H54 (cell line): ENCODE measurements at places on chromosomes 6 and 20.

- no peak for DNase-seq
Observed at GRCh38 chr6:34984416-34984815, 95.4 kb downstream of the ANKS1A start.

- no peak for DNase-seq
Observed at GRCh38 chr6:150539111-150539510, 60.6 kb upstream of the PLEKHG1 start.

- DNase-seq = no peak
Observed at GRCh38 chr6:43913375-43914271, 143.6 kb downstream of the VEGFA start.

DNA sequence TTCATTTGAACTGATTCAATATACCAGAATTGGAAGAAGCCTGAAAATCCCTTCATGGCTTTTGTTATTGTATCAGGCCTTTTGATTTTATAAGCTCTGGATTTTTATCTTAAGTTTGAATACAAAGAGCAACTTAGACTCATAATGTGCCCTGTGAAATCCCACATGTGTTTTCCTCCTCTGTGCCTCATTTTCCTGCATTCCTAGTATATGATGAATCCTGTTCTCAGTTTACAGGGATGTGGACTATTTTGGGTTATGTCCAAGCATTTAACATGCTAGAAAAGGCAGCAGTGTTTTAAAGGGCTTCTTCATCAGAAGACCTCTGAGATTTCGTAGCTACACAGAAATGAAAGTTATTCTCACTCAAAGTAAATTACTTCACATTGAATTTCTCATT lies 455.0 kb downstream of the RFPL4B start:
- DNase-seq = no peak

DNA sequence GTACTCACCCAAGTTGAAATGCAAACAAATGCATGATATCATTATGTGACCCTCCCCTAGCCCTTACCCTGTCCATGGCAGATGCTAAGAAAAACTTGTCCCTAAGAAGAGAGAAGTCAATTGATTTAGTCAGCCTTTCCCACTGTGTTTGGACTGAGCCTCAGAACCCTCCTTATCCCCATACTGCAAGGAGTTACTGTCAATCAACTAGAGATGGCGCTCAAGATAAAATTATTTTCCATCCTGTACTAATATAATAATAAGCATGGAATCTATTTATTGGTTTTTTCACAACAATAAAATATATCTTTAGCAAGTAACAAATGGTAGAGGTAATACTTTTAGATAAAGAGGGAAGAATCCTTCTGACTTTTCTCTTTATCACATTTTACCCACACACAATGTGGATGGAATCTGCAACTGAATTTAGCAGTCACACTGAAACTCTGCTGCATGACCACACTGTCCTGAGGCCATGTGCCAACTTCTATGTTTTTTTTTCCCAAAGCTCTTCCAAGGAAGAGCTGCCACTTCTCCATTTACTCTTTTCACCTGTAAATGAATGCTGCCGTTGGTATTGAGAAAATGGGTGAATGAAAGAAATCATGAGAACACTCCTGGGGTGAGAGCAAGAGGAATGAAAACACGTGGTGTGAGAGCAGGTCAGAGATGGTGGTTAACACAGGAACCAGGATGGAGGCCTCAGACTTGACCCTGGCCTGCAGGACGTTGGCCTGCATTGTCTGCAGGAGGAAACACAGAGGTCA lies 10.5 kb downstream of the NT5E start:
- DNase-seq = no peak

DNA sequence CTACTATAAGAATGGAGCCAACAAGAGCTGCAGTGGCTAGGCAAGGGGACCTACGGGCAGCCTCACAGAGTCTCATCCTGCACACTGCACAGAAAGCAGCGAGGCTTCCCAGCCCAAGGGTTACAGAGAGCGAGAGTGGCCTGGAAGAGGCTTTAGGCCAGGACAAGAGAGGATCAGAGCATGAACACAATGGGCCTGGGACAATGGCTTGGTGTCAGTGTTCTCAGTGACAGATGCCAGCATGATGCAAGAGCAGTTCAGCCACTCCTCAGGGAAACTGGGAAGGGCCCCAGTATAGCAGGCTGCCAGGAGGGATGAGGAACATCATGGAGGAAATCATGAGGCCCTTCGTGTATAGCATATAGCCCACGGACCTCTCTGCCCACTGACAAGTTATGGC lies 108.0 kb downstream of the NUS1 start:
- no peak for DNase-seq
